ENCODE measurements at places on chromosomes 12 and 14.

DNA sequence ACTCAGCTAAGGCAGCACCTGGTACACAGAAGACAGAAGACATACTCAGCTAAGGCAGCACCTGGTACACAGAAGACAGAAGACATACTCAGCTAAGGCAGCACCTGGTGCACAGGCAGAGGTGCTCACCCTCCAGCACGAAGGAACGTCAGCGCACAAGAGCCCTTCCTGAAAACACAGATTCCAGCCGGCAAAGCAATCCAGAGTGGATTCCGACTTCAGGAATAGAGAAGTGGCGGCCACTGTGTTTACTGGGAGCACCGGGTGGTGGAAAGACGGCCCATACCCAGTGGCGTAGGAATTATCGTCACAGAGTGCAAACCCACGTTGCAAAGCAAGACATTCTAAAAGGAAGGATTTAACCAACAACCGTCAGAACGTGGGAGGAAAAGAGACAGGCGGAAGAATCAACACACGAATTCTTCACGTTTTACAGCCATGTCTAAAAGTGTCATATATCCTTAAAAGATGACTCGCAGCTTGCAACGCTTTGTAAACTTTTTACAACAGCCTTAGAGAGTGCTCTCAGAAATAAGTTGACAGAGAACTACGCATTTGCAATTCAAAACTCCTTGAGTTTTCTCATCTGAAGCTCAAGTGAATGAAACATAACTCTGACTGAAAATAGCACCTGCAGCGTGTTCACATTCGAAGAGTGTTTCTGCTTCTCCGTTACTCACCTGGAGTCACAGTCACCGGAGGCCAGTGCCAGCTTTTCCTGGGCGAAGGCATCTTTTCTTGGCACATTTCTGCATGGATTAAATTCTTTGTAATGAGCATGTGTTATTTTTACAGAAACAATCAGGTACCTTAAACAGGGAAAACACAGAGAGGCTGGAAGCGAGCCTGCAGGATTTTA, 55.8 kb upstream of the GALNT9 start:
- DNase-seq = no peak

DNA sequence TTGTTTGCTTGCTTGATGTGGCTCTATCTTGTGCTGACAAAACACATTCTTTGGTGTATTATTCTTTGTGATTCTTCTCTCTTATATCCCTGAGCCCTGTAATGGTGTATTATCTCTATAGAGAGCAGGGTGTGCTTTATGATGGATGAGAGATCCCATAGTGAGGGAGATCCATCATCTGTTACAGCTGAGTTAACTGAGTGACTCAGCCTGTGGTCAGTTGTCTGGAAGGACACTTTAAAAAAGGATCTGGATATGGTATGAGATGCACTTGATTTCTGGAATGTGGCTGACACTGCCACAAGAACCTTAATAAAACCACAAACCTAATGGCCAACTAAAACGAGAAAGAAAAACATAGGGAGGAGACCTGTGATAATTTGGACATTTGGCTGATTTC, 461.4 kb upstream of the SYT1 start:
- no peak for DNase-seq

DNA sequence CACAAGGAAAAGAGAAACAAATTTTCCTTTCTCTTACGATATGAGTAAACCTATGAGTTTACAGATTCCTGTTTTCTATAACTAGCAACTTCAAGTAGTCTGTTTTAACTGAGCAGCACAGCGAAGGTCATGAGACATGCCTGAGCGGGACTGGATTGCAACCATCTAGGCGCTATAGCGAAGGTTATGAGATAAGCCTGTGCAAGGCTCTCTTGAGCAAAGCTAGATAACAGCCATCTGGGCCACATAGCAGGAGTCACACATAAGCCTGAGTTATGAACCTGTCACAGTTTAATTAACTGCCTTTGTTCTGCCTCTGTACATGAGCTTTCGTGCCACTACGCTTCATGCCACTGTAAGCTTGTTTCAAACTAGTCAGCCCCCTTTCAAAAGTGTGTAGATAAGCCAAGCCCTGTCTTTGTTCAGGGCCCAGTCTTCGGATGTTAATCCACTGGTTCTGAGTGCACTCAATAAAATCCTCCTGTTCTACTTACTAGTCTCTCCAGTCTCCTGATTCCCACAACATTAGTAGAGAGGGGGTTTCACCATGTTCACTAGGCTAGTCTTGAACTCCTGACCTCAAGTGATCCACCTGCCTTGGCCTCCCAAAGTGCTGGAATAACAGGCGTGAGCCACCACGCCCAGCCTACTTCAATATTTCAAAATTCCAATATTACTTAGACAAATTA, 47.1 kb downstream of the SEC23A start:
- DNase-seq = no peak

- DNase-seq = no peak
Measured at GRCh38 chr14:75717729-75718128, 56.7 kb downstream of the TTLL5 start.

DNA sequence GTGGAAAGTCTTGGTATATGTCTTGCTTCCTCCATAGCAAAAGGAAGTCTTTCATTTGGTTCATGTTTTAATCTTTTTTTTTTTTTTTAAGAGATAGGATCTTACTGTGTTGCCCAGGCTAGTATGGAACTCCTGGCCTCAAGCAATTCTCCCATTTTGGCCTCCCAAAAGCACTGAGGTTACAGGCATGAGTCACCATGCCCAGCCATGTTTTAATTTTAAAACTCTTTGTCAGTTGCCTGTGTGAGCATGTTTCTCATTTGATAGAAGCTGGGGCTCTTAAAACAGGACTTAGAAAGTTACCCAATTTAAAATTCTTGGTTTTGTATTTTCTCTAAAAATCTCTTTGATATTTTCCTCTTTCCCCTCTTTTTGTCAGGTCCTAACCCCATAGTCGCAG, 45.0 kb upstream of the REP15 start:
- no peak for DNase-seq

DNA sequence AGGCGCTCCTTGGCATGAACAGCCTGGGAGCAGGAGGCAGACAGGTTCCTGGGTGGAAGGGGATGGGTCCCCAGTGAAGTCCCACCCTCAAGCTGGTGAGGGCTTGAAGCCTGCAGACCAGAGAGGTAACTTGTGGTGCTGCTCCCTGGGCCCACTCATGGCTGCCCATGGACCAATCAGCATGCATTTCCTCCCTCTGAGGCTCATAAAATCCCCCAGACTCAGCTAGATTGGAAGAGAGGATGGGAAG, 50.2 kb downstream of the A2M start:
- DNase-seq = no peak

- DNase-seq = no peak
Measured at GRCh38 chr14:54451121-54451601, 10.0 kb upstream of the CNIH1 start.

GRCh38 chr12:92130999-92131398, 14.6 kb downstream of the BTG1 start:
- DNase-seq = no peak

DNA sequence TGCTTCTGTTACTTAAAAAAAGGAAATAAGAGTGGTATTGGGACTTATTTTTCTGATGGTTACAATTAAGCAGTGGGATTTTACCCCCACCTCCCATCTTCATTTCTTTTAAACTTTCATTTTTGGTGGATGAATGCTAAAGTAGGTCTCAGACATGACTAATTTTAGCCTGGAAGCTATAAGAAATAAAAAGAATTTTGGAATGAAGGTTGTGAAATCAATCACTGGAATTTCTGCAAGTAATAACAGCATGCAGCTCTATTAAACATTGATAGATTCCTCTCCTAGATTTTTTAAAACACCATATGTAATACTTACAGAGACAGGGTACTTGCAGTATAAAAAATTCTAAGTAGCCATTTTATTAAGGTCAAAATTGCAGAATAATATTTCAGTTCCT, 164.2 kb upstream of the CLEC14A start:
- DNase-seq = no peak

DNA sequence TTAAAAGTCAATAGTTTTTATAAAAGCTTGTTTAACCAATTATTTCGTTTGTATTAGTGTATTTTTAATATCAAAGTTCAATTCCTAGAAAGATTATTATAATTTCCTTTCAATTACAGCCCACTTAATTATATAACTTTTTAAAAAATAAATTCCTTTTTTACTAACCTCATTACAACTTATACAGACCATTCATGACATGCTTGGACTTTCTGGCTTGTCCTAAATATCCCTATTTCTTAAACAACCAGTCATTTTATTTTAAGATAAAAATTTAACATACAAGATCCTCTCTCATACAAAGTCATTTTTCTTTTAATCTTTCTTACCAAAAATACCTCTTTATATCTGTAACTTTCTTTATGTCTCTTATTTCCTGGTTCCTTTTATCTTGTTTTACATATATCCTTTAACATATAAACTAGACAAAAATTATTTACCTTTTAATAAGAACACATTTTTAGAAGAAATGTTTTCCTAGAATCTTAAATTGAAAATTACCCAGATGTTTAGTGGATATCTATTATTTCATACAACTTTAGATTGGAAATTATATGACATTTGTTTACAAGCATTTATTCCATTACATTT, 10.4 kb upstream of the TMEM263 start:
- DNase-seq = no peak

DNA sequence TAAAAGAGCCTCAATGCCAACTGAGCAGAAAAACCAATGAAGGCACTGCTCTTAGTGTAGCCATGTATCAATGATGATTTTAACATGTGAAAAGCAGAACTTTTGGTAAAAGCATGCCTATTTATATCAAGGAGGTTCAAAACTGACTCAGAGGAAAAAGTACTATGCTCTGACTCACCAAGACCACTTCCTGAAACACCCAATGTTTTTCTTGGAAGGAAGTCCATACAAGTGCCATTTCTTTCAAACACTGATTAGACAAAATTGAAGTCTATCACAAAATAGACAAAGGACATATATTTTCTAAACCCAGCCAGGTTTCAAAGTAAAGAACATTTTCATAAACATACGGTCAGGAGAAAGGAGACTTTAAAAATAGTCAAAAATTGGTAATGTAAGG, 88.6 kb downstream of the EPS8 start:
- DNase-seq = no peak

DNA sequence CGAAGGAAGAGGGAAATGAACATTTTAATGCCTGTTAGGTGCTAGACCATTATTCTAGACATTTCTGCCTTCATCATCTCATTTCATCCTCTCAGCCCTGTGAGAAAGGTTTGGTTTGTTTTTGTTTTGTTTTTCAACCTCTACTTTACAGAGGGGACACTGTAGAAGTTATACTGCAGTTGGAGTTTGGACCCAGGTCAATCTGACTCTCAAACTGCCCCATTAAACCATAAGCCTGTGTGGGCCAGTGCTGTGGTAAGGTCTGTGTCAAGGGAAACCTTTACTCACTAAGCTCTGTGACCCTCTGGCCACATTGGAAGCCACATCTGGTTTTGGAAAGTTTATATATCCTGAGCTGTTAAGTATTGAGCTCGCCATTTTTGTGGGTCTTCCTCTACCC, 8.5 kb downstream of the TEAD4 start:
- no peak for DNase-seq

- DNase-seq = no peak
Measured at GRCh38 chr14:54759982-54760585, 142.5 kb downstream of the GCH1 start.

DNA sequence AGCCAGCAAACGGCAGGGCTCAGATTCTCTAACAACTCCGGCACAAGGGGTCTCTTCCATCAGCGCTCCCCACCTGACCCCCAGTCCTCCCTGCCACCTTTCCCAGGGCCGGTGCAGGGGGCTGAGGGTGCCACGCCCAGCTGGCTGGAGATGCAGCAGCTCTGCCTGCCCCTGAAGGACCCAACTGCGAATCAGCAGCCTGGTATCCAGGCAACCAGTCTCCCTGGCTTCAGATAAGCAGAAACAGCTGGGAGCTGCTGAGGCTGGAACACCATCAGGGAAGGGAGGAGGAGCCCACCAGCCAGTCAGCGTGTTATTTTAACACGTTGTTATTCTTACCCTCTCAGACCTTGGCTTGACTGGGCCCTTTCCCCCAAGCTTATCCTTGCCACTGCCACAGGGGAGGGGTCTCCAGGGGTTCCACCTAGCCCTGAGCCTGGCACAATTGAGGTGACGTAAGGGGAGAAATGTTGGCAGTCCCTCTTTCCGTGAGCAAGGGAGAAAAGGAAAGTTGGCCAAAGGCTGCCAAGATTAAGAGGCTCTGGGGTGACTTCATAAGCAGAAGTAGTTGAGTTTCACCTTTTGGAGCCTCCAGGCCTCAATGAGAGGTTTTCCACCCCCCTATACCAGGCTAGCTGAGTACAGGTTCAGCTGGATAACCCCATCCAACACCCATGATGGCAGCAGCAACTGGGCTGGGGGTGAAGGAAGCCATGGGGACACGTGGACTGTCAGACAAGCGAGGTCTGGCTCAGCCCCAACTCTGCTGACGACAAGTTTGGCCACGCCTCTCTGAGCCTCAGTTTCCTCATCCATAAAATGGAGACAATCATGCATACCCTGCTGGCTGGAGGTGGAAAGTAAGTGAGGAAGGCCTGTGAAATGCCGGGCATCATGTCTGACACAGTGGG, 91.1 kb downstream of the IRF2BPL start:
- no peak for DNase-seq

- no peak for DNase-seq
Measured at GRCh38 chr12:79183926-79184325, 319.4 kb downstream of the SYT1 start.

- no peak for DNase-seq
Measured at GRCh38 chr12:110906985-110907384, 13.4 kb downstream of the MYL2 start.

DNA sequence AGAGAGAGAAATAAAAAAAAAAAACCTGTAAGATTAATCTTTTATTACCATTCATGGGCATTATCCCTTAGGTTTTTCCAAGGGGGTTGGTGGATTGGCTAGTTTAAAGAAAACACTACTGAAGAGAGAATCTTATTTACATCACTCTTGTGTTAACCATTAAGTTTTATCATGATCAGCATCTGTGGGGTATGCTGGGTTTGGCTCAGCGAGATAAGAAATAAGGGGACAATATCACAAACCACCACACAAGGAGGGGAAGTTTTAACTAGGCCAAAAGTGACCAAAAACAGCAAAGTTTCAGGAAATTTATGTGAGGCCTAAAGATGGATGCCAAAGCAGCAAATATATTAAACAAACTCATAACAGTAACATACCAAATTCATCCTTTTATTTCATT, 548.6 kb downstream of the SLC16A7 start:
- DNase-seq = no peak

- DNase-seq = no peak
Measured at GRCh38 chr14:63647696-63648410, 6.2 kb upstream of the WDR89 start.

DNA sequence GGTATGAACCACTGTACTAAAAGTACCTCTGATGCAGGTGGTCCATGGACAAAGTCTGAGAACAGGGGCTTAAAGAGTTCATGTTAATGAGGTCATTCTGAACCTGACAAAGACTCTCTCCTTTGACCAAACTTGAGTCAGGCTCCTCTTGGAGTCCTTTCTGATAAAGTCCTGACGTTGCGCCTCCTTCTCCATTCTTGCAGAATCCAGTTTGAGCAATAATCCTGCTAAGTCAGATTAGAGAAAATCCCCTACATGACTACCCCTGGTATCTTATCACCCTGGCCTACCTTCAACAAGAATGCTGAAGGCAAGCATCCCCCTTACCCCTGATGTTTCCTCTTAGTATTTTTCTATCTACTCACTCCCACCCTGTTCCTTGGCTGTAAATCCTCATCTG, 46.0 kb upstream of the ISM2 start:
- no peak for DNase-seq

- DNase-seq = no peak
Measured at GRCh38 chr12:14836336-14837210, 6.8 kb downstream of the ART4 start.

GRCh38 chr12:89475203-89475990, 49.2 kb downstream of the GALNT4 start:
- no peak for DNase-seq
